AG04449 (cell line): ENCODE measurements at places on chromosomes 6 and 20.

DNA sequence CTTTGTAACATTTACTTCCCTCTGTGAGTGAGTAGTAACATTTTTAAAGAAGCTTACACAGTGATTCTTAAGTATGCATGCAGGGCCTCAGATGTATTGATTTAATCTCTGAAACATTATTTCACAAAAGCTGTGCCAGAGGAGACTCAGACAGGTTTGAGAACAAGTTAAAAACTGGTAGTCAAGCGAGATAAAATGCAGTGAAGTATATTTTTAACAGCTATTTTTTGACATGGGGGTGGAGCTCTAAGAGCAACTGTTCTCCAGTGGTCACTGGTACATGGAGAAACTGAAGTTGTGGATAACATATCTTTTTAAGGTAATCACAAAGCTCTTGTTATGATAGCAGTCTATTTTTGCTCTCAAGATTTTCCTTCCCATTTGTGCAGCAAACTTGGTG is 20.4 kb downstream of the DSTN start:
- no peak for DNase-seq

GRCh38 chr20:5140195-5140594 is 13.4 kb downstream of the CDS2 start:
- no peak for DNase-seq

DNA sequence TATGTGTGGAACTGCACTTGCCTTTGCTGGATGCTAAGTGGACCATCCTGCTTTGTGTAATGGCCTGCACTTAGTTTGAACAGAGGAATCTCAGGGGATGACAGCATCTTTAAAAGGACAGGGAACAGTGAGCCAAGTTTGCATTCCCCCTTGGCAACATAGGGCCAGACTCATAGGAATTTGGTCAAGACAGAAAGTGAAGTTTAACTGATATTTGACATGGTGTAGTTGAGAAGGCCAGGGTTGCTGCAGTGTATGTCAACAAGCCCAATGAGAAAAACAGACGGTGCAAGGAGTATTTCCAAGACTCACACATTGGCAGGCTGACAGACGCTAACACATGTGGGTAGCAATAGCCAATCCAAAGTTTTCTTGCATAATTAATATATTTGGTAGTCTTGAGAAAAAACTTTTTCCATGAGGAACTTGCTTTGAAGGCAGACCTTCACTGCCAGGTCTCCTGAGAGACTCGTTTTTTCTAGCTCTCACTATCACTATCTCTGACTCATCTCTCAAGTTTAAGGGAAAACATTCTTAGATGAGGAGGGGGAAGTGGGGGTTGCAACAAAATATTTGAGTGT is 213.8 kb downstream of the IBTK start:
- no peak for DNase-seq

DNA sequence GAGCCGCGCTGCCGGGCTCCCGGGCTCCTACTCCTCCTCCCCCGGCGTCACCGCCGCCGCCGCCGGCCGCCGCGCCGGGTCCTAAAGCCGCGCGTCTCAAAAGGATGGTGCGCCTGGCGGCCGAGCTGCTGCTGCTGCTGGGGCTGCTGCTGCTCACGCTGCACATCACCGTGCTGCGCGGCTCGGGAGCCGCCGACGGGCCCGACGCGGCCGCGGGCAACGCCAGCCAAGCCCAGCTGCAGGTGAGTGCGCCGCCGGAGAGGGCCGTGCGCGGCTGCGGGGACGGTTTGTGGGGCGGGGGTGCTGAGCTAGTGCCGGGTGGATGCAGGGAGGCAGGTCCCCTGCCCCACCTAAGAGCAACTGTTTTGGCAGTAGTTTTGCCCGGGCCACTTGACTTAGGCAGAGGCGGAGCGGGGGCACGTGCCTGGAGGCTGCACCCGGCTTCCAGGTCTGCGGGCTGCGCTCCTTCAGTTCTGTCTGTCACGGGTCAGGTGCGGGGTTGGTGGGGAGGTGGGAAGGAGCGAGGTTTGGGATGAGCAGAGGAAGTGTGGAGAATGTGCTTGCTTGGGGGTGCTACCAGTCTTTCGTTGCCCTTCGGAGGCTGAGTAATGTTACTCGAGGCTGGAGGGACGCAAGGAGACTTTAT is 722 bp downstream of the ISM1 start:
- DNase-seq: no peak

DNA sequence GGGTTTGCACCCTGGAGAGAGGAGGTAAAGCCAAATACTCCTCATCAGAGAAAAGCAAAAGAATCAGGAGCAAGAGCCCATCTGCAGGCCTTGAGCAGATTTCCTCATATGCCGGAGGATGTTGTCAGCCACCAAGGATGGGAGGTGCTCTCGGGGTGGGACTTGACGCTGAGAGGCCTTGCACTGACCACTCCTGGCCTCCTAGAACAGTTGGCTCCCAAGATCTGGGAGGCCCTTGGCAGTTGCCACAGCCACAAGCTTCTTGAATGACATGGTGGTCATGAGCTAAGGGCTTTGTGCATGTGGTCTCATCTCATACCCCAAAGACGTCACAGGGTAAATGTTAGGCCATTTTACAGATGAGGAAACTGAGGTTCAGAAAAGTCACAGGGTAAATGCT is 75.2 kb upstream of the PMEPA1 start:
- DNase-seq: no peak
